Stimulated activated CD8-positive, alpha-beta memory T cell treated with anti-CD3 and anti-CD28 coated beads, Interleukin-7, amount 100 ng/mL, for 4 hours (primary cell): ENCODE measurements at places on chromosomes 2 and 18.

DNA sequence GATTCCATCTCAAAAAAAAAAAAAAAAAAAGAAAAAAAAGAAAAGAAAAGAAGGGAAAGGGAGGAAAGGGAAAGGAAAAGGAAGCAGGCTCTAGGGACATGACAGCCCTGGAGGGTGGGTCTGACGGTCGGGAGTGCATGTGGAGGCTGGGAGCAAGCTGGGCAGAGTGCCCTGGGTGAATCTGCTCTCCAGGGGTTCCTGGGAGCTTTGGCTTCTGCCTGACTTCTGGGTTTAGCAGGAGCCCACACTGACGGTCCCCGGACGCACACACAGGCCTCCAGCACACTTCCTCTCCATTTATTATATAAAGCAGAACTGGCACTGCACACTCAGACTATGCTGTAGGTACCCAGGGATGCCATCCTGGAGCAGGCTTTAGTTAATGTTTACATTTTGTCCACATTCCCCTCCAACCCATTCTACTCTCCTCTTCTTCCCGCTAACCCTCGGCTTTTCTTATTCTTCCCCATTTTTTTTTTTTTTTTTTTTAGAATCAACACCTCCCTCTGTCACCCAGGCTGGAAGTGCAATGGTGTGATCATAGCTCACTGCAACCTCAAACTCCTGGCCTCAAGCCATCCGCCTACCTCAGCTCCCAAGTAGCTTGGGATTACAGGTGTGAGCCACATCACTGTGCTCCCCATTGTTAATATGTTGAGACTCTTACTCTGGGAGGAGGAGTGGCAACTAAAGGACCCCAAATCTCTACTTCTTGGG lies 151.1 kb upstream of the SLC1A4 start:
- no peak for DNase-seq

GRCh38 chr2:88136817-88137216 lies 9.0 kb upstream of the FABP1 start:
- no peak for DNase-seq

- DNase-seq, result no peak
Observed at GRCh38 chr2:222057347-222058073, 241.3 kb downstream of the PAX3 start.

GRCh38 chr2:188964976-188965546 lies 9.1 kb upstream of the COL3A1 start:
- DNase-seq, result no peak

DNA sequence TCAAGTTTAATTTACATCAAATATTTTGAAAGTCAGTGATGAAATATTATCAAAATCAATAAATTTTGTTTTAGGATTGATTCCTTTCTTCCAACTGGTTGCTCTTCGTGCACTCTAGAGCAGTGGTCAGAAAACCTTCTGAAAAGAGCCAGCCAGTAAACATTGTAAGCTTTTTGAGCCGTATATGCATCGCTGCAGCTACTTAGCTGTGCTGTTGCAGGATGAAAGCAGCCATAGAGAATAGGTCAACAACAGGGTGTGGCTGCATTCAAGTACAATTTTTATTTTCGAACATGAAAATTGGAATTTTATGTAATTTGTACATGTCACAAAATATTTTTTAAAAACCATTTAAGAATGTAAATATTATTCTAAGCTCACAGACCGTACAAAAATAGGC lies 94.9 kb downstream of the MGAT5 start:
- DNase-seq, result no peak

DNA sequence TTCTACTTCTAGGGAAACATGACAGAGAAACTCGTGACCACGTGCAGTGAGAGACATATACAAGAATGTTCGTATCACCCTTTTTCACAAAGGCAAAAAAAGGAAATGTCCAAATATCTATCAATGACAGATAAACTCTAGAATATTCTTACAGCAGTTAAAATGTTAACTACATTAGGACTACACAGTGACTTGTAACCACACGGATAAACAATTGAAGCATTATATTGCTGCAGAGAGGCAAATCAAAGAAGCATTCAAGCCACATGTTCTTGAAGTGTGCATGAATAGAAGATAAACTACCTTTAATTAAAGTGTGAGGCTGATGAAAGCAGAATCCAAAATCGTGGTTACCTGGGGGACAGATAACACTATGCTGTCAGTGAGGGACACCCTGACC lies 935.3 kb upstream of the KLHL29 start:
- no peak for DNase-seq

DNA sequence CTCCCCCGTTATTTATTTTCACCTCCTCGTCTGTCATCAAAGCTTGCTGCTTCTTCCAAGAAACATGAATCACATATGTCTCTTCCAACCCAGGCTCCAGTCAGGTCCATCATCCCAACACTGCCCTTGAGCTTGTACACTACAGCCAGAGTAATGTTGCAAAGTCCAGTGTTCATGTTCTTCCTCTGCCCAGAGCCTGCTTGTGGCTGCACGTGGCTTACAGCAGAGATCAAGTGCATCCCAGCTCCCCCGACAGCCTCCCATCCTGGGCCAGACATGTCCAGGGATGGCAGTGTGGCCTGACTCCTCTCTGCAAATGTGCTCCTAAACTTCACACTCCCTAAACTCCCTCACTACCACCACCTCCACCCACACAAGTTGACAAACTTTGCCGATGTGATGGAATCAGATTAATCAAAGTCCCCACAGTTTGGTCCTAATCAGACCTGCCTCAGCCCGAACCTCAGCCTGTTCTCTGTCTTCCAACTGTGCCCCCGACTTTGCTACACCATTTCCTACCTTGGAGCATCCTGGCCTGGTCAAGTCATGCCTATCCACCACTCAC lies 54.2 kb upstream of the MAPRE3 start:
- DNase-seq, result no peak

GRCh38 chr2:233295891-233296290 lies 11.7 kb upstream of the SAG start:
- no peak for DNase-seq

DNA sequence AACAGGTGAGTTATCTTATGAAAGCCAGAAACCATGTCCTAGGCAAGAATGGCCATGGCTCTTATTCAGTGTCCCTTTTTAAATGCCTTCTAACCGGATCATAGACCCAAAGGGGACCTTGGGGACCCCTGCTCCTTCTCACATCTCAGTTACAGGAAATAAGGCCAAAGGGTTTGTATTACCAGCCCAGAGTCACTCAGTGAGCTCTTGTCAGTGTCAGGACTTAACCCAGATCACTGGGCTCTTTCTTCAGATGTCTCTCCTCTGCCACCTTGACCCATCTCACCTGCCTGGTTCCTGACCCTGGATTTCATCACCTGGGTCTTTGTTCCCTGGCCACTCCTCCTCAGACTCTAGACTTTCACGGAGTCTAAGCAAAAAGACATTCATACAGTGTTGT lies 556.7 kb downstream of the CMPK2 start:
- no peak for DNase-seq

DNA sequence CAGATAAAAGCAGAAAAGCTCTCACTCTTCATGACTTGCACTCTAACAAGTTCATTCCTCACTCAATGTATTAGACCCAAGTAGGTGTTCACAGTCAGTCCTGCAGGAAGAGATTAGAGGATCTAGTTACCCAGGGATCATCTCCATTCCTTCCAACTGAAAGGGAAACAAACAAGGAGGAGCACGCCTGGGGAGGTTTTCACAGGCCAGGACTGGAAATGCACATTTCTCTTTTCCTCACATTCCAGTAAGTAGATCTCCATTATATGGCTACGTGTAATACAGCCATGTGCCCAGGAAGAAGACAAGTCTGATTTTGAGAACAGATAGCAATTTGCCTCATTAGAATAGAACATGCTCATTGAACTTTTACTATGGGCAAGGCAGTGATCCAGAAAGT lies 1132.2 kb upstream of the FAM98A start:
- DNase-seq, result no peak

- DNase-seq, result no peak
Observed at GRCh38 chr2:73986085-73986681, 1.5 kb downstream of the TET3 start.

DNA sequence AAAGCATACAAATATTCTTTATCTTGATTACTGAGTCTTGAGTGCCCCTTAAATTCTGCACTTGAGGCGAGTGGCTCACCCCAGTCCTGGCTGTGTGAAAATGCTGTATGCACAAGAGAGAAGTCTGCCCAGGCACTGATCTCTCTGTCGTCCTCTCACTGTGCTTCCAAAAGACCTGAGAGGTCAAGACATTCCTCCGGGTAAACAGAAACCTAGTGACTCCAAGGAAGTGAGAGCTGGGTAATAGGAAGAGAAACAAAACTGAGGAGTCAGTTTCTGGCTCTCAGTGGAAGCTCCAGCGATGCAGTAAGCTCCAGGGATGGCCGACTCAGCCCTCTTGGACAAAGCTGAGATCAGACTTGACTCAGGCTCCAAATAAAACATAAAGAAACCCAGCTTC lies 70.9 kb downstream of the AAK1 start:
- no peak for DNase-seq

DNA sequence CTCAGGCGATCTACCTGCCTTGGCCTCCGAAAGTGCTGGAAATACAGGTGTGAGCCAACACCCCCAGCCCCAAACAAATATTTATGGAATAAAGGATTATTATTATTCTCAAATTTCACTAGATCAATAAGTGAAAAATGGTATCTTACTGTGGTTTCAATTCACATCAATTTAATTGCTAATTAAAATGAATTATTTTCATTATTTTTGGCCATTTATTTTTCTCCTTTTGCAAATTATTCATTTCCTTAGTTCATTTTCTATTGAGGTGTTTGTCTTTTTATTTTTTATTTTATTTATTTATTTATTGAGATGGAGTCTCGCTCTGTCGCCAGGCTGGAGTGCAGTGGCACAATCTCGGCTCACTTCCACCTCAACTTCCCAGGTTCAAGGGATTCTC lies 11.9 kb upstream of the HS6ST1 start:
- no peak for DNase-seq

GRCh38 chr2:158580760-158581159 lies 124.0 kb downstream of the PKP4 start:
- DNase-seq, result no peak

- no peak for DNase-seq
Observed at GRCh38 chr2:205687641-205687956, 5.3 kb downstream of the NRP2 start.

DNA sequence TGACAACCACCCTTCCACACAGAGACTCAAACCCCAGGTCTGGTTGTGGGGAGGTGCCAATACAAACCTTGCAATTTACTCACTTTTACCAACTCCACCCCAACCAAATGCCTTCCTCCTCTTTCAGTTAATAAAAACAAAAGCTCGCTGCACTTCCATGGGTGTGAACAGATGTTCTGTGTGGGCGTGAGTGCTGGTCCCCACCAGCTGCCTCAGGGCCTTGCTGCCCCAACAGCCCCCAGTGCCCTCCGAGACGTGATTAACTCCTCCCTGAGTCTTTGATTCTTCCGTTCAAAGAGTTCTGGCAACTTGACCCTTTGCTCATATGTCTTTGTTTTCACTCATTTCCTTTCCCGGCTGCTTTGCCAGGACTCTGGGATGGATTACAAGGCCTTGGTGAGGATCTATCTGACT lies 258.9 kb upstream of the CXCR4 start:
- DNase-seq, result no peak

- DNase-seq, result no peak
Observed at GRCh38 chr2:6971502-6971901, 54.3 kb downstream of the RNF144A start.

GRCh38 chr2:237408335-237409000 lies 5.5 kb downstream of the COL6A3 start:
- no peak for DNase-seq

DNA sequence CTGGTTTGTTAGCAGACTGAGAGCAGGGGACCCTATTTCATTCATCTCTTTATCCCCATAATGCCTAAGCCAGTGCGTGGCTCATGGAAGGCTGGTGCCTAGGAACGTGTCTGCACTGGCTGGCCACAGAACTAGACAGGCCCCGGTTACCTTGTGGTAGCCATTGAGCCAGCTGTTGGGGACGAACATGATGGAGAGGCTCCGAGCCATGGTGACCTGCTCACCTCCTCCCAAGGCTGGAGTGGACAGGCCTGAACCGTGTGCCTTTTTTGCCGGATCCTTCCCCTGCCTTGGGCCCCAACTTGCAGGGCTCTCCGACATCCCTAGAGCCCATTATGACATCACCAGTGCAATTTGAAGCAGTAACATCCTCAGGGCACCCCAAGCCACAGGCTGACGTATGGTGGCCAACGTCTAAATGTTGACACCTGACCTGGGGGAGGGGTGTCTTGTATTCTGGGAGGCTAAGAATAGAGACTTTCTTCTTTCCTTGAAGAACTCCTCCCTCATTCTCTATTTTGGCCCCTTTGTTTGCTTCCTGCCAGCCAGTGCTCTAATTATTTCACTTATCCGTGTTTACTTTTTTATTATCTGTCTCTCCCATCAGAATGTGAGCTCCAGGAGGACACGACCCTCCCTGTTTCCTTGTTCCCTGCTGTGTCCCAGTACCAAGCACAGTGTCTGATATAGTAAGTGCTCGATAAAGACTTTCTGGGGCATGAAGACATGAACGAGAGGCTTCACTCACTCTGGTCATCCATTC lies 12.2 kb upstream of the DNPEP start:
- no peak for DNase-seq

- no peak for DNase-seq
Observed at GRCh38 chr18:43847164-43848091, 570.1 kb upstream of the SYT4 start.

DNA sequence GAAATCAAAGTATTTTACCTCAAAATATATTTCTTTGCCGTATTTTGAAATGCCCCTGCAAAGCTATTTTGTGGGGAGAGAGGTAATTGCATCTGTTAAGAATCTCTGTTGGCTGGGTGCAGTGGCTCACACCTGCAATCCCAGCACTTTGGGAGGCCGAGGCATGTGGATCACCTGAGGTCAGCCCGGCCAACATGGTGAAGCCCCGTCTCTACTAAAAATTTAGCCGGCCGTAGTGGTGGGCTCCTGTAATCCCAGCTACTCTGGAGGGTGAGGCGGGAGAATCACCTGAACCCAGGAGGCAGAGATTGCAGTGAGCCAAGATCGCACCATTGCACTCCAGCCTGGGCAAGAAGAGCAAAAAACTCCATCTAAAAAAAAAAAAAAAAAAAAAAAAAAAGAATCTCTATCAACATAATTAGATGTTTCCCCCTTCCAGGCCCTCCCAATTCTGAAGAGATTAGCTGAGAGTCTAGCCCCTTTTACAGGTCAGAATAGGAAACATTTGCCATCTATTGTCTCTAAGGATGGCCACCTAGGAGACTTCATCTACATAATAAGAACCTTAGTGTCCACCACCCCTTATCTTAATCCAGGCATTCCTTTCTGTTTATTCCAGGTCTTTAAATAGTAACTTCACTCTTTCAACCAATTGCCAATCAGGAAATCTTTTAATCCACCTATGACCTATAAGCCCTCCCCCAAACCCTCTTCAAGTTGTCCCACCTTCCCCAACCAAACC lies 3.5 kb upstream of the TRAPPC8 start:
- DNase-seq, result no peak

DNA sequence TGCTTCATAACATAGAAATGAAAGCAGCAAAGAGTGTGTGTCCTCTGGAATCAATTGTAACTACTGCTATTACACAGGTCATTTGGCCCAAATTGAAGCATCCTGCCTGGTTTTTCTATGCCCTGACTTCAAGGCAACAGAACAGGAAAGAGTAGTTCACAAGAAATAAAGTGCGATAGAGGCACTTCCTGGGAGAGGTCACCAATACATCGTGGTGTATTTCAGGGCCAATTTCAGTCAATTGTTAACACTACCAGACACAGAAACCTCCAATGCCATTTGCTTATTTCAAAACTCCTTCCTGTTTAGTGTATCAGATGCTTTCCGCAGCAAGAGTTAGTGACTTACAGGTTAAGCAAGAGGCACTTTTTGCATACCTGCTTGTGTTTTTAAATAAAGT lies 292.1 kb downstream of the ETAA1 start:
- no peak for DNase-seq
